Neural progenitor cell (in vitro differentiated cells): ENCODE measurements at places on chromosomes 12 and 14. TPM values are rescaled to one million over a fixed set of nuclear protein-coding genes. Genes with fewer than 3 reads are reported as not detected.
A peak's percentile ranks its signal among the peaks of the same experiment; 100 is the strongest.

DNA sequence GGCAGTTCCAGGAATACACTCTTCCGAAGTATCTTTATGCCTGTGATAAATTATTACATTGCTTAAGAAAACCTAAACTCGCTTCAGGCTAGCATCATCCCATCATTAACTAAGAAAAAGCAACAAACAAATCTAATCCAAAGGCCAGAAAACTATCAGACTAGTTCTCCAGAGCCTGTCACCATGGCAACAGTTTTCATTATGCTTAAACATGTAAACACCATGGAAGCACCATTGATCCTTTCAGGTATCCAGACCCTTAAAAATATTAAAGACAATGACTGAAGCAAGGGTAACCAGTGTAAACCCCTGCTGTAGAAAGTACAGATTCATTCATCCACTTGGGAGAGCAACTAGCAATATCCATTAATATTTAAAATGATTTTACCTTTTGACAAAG, 9.8 kb downstream of the DAD1 start:
- no peak overlapping the region for H3K27ac ChIP-seq
- H3K36me3 ChIP-seq: peaks cover 7% of the 10 kb centered on the region
- no peaks in the 10 kb centered on the region for H3K27me3 ChIP-seq
- H3K4me1 ChIP-seq: no peaks in the 10 kb centered on the region
- no peak overlapping the region for H3K4me3 ChIP-seq
- peak; percentile 40 for DNase-seq

DNA sequence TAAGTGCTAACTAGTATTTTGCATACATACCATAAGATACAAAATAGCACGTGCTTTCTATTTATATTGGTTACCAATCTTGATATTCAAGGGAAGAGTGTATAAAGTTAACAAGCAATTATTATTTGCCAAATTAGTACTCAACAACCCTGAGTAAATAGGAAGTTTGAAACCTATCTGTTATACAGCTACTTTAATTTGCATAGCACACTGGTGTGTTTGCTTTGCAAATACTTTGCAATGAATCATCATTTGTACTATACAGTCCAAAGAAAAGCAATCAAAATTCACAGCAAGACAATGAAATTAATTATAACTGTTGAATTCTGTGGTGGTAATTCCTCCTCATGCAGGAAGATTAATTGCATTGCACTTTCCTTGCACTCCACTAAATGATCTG, 469.1 kb downstream of the PRKD1 start:
- no peak overlapping the region for H3K27ac ChIP-seq
- H3K27me3 ChIP-seq: no peaks in the 10 kb centered on the region

DNA sequence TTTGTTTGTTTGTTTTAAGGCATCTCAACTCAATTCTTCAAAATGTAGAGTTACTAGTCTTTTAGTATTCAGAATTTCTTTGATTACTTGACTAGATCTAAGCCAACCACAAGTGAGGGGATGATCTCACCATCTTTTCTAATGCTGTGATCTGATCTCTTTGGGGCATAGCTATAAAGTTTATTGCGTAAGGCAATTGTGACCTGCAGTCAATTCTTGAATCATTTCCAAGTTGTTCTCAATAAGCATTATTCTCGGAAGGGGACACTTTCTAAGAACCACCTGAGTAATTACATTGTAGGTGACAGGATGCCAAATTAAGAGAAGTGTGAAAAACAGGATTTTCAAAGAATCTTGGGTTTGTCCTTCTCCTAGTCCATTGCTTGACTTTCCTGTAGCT, 13.1 kb downstream of the DACT1 start:
- H3K4me1 ChIP-seq: no peaks in the 10 kb centered on the region
- H3K4me3 ChIP-seq: no peak overlapping the region
- H3K27ac ChIP-seq: no peak overlapping the region
- H3K36me3 ChIP-seq: no peaks in the 10 kb centered on the region
- no peaks in the 10 kb centered on the region for H3K27me3 ChIP-seq

GRCh38 chr14:64841121-64841651, 38.5 kb downstream of the SPTB start:
- H3K4me3 ChIP-seq: no peak overlapping the region
- no peaks in the 10 kb centered on the region for H3K36me3 ChIP-seq
- H3K27ac ChIP-seq: no peak overlapping the region
- H3K27me3 ChIP-seq: no peaks in the 10 kb centered on the region
- H3K4me1 ChIP-seq: peaks cover 18% of the 10 kb centered on the region

GRCh38 chr14:95132760-95133159, 24.6 kb downstream of the DICER1 start:
- H3K4me1 ChIP-seq: peaks cover 45% of the 10 kb centered on the region
- DNase-seq: no peak
- H3K27ac ChIP-seq: peak overlapping the region; percentile 31
- H3K4me3 ChIP-seq: peak overlapping the region; percentile 24
- peaks cover 3% of the 10 kb centered on the region for H3K36me3 ChIP-seq

DNA sequence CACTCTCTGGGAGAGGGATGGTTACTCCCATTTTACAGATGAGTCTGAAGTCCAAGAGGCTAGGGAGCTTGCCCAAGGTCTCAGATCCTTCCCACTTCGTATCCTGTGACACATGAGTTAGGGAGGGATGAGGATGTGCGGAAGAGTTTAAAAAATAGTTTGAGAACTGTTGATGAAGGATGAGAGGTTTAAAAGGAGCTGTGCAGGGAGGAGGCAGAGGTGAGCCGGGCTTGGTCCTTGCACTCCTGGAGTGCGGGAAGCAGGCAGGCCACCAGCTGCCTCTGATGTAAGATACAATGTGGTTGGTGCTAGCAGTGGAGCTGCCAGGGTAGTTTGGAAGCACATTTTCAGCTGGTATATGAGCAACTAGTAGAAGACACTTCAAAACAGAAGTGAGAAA, 46.5 kb downstream of the TSPAN9 start:
- no peaks in the 10 kb centered on the region for H3K36me3 ChIP-seq
- H3K4me3 ChIP-seq: no peak overlapping the region
- H3K27me3 ChIP-seq: no peaks in the 10 kb centered on the region
- no peak overlapping the region for H3K27ac ChIP-seq
- peaks cover 3% of the 10 kb centered on the region for H3K4me1 ChIP-seq
- DNase-seq: no peak

DNA sequence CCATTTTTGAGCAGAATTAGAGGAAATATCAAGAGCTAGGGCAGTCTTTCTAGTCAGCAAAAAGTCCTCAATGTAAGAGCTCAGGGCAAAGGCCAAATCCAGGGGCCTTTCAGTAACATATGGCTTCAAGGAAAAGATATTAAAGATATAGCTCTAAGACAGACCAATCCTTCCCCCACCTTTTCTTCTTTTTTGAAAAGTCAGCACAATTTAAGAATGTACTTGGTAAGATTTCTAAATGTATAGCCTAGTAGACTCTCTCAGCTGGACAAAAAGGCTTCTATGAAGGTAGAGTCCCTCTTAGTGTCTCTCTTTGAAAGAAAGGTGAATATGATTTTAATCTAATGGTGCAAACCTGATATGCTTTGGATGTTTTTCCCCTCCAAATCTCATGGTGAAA, 515.7 kb downstream of the VRK1 start:
- no peak overlapping the region for H3K27ac ChIP-seq
- no peaks in the 10 kb centered on the region for H3K27me3 ChIP-seq
- no peaks in the 10 kb centered on the region for H3K36me3 ChIP-seq
- no peaks in the 10 kb centered on the region for H3K4me1 ChIP-seq
- DNase-seq: no peak

GRCh38 chr14:104062281-104062680, 23.2 kb upstream of the ASPG start:
- H3K27me3 ChIP-seq: peaks cover 7% of the 10 kb centered on the region
- no peak overlapping the region for H3K4me3 ChIP-seq
- no peaks in the 10 kb centered on the region for H3K4me1 ChIP-seq
- no peak overlapping the region for H3K27ac ChIP-seq
- no peak for DNase-seq

DNA sequence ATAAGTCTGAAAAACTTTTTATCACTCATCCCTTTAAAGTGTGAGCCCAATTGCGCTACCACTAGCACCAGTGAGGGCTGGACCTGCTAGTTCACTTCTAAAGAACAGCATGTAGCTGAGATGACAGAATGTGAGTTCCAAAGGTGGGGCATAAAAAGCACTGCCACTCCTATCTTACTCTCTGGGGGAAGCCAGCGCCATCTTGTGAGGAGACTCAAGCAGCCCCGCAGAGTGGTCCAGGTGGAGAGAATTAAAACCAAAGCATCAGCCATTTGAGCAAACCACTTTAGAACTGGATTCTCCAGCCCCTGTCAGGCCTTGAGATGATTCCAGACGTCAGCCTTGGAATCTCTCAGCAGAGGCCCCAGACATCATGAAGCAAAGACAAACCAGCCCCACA, 39.9 kb downstream of the TMEM132D start:
- no peak overlapping the region for H3K4me3 ChIP-seq
- no peaks in the 10 kb centered on the region for H3K36me3 ChIP-seq
- H3K4me1 ChIP-seq: no peaks in the 10 kb centered on the region

- H3K27me3 ChIP-seq: no peaks in the 10 kb centered on the region
- peak overlapping the region; percentile 73 for H3K4me3 ChIP-seq
- peaks cover 34% of the 10 kb centered on the region for H3K4me1 ChIP-seq
- H3K27ac ChIP-seq: peak overlapping the region; percentile 96
These were observed 1.1 kb downstream of the SMIM10L1 start for GRCh38 chr12:11171969-11172675.

DNA sequence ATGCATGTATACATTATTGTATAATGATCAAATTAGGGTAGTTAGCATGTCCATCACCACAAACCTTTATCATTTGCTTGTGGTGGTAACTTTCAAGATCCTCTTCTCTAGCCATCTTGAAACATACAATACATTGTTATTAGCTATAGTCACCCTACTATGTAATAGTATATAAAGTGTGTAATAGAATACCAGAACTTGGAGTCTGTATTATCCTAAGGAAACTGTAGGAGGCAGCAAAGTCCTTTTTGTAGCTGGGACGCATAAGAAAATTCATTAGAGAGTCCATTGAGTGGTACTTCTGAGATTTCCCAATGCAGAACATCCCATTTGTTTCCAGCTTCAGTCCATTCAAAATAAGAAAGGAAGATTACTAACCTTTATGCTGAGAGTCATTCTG, 325.9 kb upstream of the LRFN5 start:
- no peaks in the 10 kb centered on the region for H3K27me3 ChIP-seq
- no peak overlapping the region for H3K27ac ChIP-seq
- H3K4me3 ChIP-seq: no peak overlapping the region
- H3K36me3 ChIP-seq: no peaks in the 10 kb centered on the region
- peak; percentile 42 for DNase-seq

DNA sequence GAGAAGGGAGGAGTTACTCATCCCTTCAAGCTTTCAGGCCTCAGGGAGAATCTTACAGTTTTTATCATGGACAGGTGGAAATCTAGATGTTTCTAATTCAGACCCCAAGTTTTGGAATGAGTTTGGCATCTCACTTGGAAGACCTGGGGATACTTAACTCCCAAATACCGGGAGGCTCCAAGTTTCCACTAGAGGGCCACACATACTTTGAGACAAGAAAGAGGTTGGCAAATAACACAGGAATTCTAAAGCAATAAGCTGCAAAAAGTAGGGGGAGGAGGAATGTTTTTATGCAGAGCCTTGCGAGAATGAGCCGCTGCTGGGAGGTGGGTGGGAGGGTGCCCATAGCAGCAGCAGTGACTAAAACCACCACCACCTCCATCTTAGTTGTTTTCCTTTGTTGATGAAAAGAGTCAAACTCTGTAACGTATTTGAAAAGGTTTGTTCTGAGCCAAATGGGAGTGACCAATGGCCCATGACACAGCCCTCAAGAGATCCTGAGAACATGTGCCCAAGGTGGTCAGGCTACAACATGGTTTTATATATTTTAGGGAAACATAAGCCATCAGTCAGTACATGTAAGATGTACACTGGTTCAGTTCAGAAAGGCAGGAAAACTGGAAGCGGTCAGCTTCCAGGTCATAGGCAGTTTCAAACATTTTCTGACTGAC, 34.2 kb upstream of the RNASE1 start:
- no peaks in the 10 kb centered on the region for H3K36me3 ChIP-seq
- no peaks in the 10 kb centered on the region for H3K27me3 ChIP-seq
- H3K27ac ChIP-seq: no peak overlapping the region

- no peak for DNase-seq
- no peak overlapping the region for H3K4me3 ChIP-seq
- H3K36me3 ChIP-seq: no peaks in the 10 kb centered on the region
- peaks cover 11% of the 10 kb centered on the region for H3K4me1 ChIP-seq
These were observed 1381.7 kb upstream of the SEL1L start for GRCh38 chr14:82915381-82915780.

DNA sequence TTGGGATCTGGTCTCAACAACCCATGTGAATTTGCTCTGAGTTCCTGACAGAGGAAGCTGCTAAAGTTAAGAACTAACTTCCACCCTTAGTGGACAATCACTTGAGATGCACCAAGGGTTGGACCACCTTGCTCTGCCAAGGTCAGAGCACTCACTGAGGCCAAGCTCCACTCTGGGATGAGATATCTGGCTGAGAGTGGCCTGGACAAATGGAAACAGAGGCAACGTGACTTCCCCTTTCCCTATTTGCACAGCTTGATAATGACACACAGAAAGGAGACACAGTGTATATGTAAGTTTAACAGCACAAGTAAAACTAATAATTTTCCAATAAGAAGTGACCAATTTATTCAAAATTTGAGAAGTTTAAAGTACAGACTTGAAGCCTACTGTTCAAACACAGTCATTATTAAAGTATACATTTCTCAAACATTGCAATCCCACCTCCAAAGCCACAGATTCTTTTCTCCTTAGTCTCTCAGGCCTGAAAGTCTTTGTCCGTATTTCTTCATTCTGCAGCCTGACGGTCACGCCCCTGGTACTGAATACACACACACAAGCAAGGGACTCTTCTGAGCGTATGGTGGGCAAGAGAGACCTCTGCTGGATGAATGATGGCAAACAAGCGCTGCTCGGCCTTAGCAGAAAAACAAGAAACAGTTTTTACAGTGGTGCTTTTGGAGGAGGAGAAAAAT, 28.6 kb downstream of the TMEM30B start:
- H3K36me3 ChIP-seq: no peaks in the 10 kb centered on the region
- H3K27me3 ChIP-seq: peaks cover 26% of the 10 kb centered on the region
- no peaks in the 10 kb centered on the region for H3K4me1 ChIP-seq

GRCh38 chr12:92458996-92459395, 243.8 kb upstream of the PLEKHG7 start:
- H3K27me3 ChIP-seq: no peaks in the 10 kb centered on the region
- no peak overlapping the region for H3K27ac ChIP-seq
- no peak overlapping the region for H3K4me3 ChIP-seq

- no peak overlapping the region for H3K4me3 ChIP-seq
- no peak overlapping the region for H3K27ac ChIP-seq
- peaks cover 14% of the 10 kb centered on the region for H3K4me1 ChIP-seq
- DNase-seq: no peak
- H3K27me3 ChIP-seq: no peaks in the 10 kb centered on the region
These were observed 130.4 kb downstream of the PAWR start for GRCh38 chr12:79560225-79560889.

Gene NRXN3
- total RNA-seq: 5.9 and 6.1 TPM in 2 replicates

Gene FBLN5
- total RNA-seq: not detected in 2 replicates

Gene CCDC38
- total RNA-seq: 0.12 and 0.13 TPM in 2 replicates

Gene CFAP251
- total RNA-seq: 0.92 and 1.5 TPM in 2 replicates

Gene WNT5B
- total RNA-seq: 43.7 and 73.8 TPM in 2 replicates

Gene ALDH1L2
- total RNA-seq: 0.13 and 0.68 TPM in 2 replicates

Gene P2RX2
- 0.15 TPM in 1 of 2 replicates, not detected in the other for total RNA-seq

Gene SELPLG
- not detected in 2 replicates for total RNA-seq

Gene PHETA1
- total RNA-seq: 1.5 and 12.8 TPM in 2 replicates

Gene CLEC2B
- total RNA-seq: 0.28 and 1.0 TPM in 2 replicates

Gene SERPINA9
- total RNA-seq: not detected in 2 replicates

Gene HOXC9
- total RNA-seq: not detected in 2 replicates
